Stimulated activated CD4-positive, alpha-beta T cell treated with anti-CD3 and anti-CD28 coated beads, Interleukin-1b, Interleukin-23, amount 100 ng/mL, for 1 hour (primary cell): ENCODE measurements at places on chromosomes 7 and 10.

DNA sequence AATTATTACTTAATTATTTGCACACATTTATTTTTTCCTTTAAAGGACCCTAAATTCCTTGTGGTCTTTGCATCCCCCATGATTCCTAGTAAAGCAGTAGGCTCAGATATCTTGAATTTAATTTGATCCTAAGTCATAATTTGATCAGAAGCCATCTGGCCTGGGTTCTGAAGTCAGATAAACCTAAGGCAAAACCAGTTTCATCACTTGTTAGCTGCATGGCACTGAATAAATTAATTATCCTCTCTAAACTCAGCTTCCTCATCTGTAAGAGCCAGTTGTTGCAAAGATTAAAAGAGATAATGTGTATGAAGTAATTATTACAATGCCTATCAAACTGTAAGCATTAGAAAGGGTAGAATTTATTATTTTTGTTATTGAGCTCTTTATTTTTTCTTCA is 293.1 kb downstream of the GRM8 start:
- no peak for DNase-seq

GRCh38 chr7:41763626-41764025 is 60.7 kb upstream of the INHBA start:
- DNase-seq: no peak

GRCh38 chr7:27962273-27962672 is 218.3 kb downstream of the JAZF1 start:
- no peak for DNase-seq

GRCh38 chr7:152522571-152523067 is 86.8 kb upstream of the KMT2C start:
- no peak for DNase-seq

DNA sequence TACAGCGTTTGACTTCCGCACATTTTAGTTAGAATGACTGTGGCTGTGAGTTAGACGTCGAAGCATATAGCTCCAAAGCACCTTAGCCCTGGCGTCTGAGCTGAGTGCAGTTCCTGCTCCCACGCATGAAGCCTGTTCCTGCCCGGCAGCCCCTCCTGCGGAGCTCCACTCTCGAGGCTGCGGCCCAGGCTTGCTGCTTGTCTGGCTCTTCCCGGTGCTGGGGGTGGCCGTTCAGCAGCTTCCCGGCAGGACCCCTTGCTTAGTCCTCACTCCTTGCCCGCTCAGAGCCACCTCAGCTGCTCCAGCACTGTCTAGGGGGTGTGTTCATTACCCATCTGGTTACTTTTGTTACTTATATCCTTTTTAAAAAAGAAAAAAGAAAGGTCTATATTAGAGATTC is 88.1 kb upstream of the DNAJB6 start:
- no peak for DNase-seq

- DNase-seq: no peak
Measured at GRCh38 chr10:97761331-97761865, 10.4 kb downstream of the SFRP5 start.

DNA sequence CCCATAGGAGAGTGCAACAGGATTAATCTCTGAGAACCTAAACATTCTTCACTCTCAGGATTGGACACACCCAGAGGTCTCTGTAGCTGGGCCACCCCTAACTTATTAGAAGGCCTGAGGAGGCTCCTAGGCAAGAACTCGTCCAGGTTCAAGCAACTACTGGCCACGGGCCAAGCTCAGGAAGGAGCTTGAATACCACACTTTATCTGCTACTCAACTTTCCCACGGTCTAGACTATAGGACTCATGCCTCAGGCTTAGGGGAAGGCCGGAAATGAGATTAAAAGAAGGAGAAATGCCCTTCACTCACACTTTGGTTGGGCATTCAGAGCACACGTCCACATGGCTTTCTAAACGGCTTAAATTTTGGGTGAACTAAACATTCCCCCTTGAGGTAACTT is 142.8 kb upstream of the PHYHIPL start:
- DNase-seq: no peak

- DNase-seq: no peak
Measured at GRCh38 chr10:124244256-124244877, 151.0 kb upstream of the CHST15 start.
